Activated CD4-positive, alpha-beta T cell treated with anti-CD3 and anti-CD28 coated beads for 36 hours (primary cell): ENCODE measurements at places on chromosomes 11 and 22. TPM values are rescaled to one million over a fixed set of nuclear protein-coding genes. Genes with fewer than 3 reads are reported as not detected.
A peak's percentile ranks its signal among the peaks of the same experiment; 100 is the strongest.

DNA sequence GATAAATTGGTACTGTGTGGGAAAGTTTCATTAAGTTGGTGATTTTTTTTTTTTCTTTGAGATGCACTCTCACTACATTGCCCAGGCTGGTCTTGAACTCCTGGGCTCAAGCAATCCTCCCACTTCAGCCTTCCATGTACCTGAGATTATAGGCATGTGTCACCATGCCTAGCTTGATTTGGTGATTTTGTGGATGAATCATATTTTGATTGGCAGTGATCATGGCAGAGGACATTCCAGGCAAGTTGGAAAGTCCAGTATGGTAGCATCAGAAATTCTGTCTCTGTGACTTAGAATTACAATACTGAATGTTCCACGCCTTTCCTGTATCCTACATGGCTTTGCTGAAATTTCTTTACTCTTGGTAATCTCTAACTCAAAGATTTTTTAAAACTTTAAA lies 49.4 kb downstream of the HORMAD2 start:
- H3K36me3 ChIP-seq, result no peaks in the 10 kb centered on the region
- peaks cover 11% of the 10 kb centered on the region for H3K4me1 ChIP-seq
- no peaks in the 10 kb centered on the region for H3K27me3 ChIP-seq
- DNase-seq, result no peak
- H3K27ac ChIP-seq, result no peak overlapping the region

GRCh38 chr11:94017446-94017845 lies 3.7 kb upstream of the HEPHL1 start:
- H3K27ac ChIP-seq, result no peak overlapping the region
- no peaks in the 10 kb centered on the region for H3K27me3 ChIP-seq
- no peaks in the 10 kb centered on the region for H3K36me3 ChIP-seq
- no peaks in the 10 kb centered on the region for H3K4me1 ChIP-seq

DNA sequence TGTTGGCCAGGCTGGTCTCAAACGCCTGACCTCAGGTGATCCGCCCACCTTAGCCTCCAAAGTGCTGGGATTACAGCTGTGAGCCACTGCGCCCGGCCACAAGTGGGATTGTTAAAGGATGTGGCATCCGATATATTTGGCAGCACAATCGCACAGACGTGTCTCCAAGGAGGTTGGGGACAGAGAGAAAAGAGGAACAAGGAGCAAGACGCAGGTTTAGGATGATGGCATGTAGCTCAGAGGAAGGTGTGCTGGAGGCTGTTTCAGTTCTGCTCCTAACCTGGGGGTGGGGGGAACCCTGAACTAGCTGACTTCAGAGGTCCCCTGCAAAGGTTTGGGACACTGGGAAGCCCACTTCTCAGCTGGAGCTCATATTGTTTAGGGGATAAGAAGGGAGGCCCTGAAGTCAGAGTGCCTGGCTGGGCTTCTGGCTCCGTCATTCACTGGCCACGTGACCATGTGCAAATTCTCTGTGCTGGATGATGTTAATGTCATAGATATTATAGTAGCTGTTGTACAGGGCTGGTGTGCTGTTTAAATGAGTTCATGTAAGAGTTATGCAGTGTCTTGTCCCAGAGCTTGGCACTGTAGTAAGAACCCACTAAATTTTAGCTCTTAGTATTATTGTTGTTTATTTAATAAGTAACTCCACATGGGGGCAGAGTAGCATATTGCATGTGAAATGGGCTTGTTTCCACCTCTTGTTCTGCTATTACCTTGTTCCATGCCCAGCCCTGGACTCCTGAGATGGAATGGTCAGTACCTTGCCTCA lies 129.7 kb downstream of the ST3GAL4 start:
- no peak overlapping the region for H3K4me3 ChIP-seq
- DNase-seq, result no peak
- H3K4me1 ChIP-seq, result peaks cover 5% of the 10 kb centered on the region
- no peaks in the 10 kb centered on the region for H3K36me3 ChIP-seq
- H3K27ac ChIP-seq, result no peak overlapping the region

DNA sequence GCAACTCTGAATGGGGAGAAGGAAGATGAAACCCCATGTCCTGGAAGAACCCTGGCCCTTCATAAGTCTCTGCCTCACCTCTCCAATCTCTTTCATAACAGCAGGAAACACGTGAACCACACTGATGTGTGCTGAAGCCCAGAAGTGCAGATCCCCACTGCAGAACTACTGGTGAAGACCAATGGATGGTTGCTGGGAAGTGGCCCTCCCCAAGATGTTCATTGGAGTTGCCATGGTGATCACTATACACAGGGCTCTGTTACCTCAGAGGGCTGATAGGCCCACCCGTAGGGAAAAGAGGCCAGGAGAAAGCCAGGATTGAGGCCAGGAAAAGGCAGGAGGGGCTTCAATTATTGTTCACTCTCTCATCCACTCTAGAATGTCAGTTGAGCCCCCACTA lies 11.6 kb downstream of the TST start:
- no peak for DNase-seq
- no peak overlapping the region for H3K4me3 ChIP-seq
- peaks cover 7% of the 10 kb centered on the region for H3K27me3 ChIP-seq
- no peaks in the 10 kb centered on the region for H3K4me1 ChIP-seq
- no peaks in the 10 kb centered on the region for H3K36me3 ChIP-seq

DNA sequence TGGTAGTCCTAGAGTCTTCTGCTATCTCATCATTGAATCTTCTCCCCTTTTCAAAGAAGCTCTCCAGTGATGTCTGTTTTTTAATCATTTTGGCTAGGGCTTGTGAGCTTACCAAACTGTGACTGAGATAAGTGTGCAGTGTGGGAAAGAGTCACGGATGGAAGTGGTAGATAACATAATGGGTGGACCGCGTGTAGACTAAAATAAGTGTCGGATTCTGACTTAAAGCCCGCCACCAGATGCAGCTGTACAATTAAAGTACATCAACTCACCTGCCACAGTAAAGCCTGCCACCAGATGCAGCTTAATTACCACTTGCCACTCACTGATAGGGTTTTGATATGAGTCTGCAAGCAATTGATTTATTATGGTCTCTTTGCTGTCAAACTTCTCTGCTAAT lies 581.5 kb downstream of the LRRC4C start:
- H3K27ac ChIP-seq, result no peak overlapping the region
- H3K27me3 ChIP-seq, result no peaks in the 10 kb centered on the region
- no peak for DNase-seq
- no peak overlapping the region for H3K4me3 ChIP-seq
- H3K4me1 ChIP-seq, result no peaks in the 10 kb centered on the region
- no peaks in the 10 kb centered on the region for H3K36me3 ChIP-seq

DNA sequence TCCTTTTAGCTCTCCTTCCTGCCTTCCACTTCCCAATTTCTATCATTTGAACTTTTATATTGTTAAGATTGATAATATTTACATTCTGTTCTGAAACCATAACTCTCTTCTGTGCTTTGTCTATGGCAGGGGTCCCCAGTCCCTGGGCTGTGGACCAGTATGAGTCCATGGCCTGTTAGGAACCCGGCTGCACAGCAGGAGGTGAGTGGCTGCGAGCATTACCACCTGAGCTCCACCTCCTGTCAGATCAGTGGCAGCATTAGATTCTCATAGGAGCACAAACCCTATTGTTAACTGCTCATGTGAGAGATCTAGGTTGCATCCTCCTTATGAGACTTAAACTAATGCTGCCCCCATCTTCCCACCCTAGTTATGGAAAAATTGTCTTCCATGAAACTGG lies 48.4 kb upstream of the HEPHL1 start:
- no peak overlapping the region for H3K4me3 ChIP-seq
- DNase-seq, result no peak

GRCh38 chr11:35787013-35787504 lies 124.5 kb downstream of the TRIM44 start:
- DNase-seq, result no peak
- H3K27me3 ChIP-seq, result no peaks in the 10 kb centered on the region
- no peak overlapping the region for H3K4me3 ChIP-seq
- no peak overlapping the region for H3K27ac ChIP-seq

DNA sequence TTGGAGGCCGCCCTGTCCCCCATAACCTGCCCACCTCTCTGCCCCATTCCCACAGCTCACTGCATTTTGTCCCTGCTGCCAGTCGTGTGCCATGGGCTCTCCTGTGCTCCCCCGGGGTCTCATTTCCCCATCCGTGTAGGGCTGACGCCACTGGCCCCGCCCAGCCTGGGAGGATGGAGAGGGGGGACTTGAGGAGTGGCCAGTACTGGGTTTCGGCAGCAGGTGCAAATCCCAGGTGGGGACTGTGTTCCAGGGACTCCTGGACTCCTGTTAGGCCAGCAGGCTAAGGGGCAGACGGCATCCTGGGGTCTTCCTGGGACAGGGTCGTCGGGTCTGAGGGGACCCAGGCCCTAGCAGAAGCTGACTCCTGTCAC lies 1.2 kb upstream of the MYO7A start:
- peaks cover 5% of the 10 kb centered on the region for H3K4me1 ChIP-seq

DNA sequence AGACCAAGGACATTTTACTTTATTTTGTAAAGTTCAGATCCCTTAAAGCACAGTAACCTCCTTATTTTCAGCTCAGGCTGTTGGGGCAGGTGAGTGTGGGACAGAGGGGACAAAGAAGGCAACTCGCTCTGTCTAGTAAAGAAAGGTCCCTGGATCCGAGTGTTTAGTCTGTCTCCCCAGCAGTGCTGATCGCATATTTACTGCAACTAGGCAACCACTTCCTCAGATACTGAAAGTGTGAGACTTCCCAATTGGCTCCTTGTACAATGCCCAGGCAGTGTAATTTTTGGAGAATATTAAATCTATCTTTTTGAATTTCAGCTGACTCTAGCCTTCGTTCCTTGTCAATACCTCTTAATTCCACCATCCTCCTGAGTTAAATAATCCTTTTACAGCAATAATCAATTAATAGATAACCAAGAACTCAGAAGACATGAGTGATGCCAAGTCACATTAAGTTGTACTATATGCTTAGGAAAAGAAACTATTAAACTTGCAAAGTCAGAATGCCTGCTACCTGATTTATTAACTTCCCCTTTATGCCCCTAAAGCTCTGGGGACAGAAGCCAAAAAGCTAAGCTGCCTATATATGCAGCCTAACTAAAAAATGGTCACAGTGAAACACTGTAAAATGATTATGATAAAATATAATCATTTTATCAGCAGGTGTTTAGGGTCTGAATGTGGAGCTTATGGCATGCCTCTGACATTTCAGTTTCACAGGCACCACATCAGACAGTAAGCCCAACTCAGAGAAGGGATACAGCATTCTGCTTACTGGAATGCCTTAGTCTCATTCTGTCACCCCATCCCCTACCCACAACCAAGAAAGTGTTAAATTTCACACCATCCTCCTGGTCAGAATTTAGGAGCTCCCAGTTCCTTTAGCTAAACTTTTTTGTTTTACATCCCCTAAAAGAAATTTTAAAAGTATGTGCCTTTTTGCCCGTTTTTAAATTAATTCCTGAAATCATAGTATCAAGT lies 138.7 kb downstream of the TRIM44 start:
- H3K4me1 ChIP-seq, result peaks cover 17% of the 10 kb centered on the region
- no peaks in the 10 kb centered on the region for H3K27me3 ChIP-seq

DNA sequence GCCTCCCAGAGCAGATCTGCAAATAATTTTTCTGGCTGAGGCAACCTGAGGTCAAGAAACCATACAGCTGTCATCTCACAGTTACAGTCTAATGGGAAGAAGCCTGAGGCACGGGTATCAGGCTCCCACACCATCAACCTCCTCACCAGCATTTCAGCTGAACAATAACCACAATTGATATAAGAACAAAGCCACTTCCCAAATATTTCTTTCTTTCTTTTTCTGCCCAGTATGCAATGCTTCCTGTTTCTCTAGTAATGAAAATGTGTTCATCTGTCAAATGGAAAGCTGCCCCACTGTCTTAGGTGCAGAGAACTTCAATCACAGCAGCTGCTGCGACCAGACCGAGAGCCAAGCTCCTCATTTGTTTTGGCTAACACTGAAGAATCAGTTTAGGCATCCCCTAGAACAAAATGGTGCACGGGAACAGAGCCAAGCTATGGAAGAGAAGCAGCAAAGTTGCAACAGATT lies 108.4 kb downstream of the BLID start:
- no peak overlapping the region for H3K27ac ChIP-seq
- no peak overlapping the region for H3K4me3 ChIP-seq
- no peaks in the 10 kb centered on the region for H3K4me1 ChIP-seq
- no peak for DNase-seq

DNA sequence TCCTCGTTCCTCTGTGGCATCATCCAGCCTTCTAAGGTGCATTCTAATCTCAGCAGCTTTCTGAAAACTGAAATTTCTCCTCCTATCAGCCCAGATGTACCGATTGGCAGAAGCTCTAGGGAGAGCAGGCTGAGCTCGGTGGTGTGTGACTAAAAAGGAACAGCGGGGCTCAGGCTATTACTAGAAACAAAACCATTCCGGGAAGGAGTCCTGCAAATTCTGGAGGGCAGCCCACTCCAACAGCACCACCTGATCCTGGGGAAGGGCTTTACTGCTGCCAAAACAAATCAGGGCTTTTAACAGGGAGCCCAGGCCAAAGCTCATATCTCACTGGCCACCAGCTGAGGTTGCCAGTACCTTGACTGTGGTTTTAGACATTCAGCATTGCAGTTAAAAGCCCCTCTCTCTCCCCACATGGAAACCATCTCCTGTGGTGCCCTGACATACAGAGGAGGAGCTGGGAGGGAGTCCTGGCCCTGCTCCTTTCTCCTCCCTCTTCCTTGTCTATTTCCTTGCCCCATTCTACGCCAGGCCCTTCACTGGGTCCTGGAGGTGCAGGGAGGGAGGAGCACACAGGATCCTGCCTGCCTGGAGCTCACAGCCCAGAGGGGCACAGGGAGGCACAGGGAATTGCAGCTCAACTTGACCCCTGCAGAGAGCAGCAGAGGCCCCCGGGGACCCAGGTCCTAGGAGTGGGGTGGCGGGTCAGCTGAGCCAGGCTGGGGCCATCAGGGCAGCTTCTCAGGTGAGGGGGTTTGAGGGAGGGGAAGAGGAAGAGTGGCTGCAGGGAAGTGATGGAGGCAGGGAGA lies 889 bp downstream of the PLAAT4 start:
- H3K36me3 ChIP-seq, result no peaks in the 10 kb centered on the region
- H3K27ac ChIP-seq, result peak overlapping the region; percentile 94
- H3K4me3 ChIP-seq, result peak overlapping the region; percentile 81
- H3K4me1 ChIP-seq, result peaks cover 80% of the 10 kb centered on the region

GRCh38 chr11:134052988-134053945 lies 15.6 kb upstream of the JAM3 start:
- DNase-seq, result no peak
- peaks cover 14% of the 10 kb centered on the region for H3K4me1 ChIP-seq
- H3K27ac ChIP-seq, result no peak overlapping the region
- peaks cover 3% of the 10 kb centered on the region for H3K36me3 ChIP-seq
- H3K27me3 ChIP-seq, result peaks cover 22% of the 10 kb centered on the region

The YPEL1 gene
- total RNA-seq, result 1.5 TPM

The SVIP gene
- 47.4 TPM for total RNA-seq

The PPP2R1B gene
- total RNA-seq, result 53.9 TPM
